Right ventricle myocardium inferior (tissue), 1 donor: ENCODE measurements at places on chromosomes 11 and 22.

GRCh38 chr22:23047742-23048141 lies 22.6 kb upstream of the GNAZ start:
- peak; percentile 8 for DNase-seq

DNA sequence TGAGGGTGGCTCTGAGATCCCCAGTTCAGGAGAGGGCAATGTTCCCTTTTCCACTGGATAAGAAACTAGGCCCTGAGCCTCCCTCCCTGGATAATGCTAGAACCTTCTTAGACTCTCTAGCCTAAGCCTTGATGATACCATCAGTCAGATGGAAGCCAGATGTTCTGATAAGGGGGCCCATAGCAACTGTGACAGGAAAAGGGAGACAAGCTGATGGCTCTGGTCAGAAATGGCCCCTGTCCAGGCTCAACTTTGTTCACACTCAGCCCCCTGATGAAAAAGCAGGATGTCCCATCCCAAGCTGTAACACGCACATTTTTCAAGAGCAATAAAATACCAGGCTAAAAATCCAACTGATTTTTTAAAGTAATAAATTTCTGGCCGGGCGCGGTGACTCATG lies 7.2 kb upstream of the OAF start:
- DNase-seq: no peak

DNA sequence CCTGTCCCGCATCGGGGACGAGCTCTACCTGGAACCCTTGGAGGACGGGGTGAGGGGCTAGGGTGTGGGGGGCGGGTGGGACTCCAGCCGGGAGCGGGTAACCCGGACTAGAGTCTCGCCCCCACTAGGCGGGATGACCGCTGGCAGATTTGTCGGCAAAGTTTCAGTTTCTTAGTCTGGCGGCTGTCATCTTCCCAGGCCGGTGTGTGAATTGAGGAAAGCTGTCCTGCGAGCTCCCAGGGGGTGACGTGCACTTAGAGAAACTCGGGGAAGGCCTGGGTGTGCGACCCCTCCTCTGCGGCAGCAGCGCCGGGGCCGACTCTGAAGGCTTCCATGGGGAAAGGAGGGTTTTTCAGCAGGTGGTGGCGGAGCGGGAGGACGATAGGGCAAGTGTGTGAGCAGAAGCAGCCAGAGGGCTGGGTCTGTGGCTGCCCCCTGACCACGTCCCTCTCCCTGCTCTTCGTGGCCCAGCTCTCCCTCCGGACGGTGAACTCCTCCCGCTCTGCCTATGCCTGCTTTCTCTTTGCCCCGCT lies 463 bp downstream of the RAD9A start:
- no peak for DNase-seq

DNA sequence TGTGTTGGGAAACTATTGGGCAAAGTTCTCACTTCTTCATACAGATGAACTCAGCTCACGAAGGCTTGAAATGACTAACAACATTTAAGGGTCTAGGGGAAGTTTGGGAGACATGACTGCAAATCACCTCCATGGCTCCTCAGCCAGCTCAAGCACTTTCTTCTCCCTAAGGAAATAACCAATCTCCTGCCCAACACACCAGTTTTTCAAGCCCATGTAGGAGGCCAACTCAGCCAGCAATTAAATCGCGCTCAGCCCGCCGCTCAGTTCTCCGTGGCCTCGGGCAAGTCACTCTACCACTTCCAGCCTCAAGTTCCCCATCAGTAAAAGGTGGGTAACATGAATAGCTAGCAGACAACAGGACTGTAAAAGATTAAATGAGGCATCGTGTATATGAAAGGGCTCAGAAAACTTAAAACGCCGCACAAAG lies 796 bp downstream of the POLDIP3 start:
- no peak for DNase-seq

DNA sequence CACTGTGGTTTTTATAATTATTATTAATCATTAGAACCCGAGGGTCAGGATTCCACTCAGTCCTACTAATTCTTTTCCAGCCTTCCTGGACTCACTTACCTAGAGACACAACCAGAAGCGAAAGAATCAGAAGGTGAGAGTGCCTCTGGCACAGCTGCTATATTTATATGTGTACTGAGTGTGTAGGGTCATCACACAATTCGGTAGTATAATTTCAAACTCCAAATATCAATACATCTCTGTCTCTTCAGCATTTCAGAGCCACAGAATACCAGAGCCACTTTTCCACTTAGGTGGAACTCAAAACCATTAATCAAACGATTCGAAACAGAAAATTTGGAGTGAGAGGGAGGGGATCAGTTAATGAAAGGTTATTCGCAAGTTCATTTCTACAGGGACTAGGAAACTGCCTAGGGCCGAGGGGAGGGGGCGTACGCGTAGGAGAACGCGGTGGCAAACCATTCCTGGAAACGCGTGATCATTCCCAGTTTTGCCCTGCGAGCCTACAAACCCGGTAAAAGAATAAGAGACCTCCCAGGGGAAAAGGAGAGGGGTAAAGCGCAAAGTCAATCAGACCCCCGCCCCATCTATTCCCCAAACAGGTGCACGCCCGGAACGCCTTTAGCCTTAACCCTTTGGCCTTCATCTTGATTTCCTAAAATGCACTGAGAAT lies 5.4 kb downstream of the BSX start:
- DNase-seq: no peak

GRCh38 chr11:130178441-130179339 lies 19.1 kb downstream of the ST14 start:
- DNase-seq: no peak

- DNase-seq: no peak
These were observed 35.4 kb downstream of the MICAL3 start for GRCh38 chr22:17988800-17989513.

DNA sequence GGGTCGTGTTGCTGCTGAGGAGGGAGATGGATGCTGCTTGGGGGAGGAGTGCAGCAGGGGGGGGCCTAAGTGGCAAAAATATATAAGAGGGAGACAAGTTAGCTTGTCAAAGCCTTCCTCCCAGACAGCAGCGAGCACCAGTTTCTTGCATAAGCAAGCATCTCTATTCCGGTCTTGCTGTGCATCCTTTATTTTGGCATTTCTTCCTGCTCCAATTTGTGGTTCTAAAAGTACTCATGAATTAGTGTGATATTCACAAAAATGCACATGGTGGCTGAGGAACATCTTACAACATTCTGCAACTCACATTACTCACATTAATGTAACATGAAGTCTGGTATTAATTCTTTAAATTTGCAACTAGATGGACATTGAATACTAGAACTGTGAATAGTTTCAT lies 32.1 kb downstream of the GDPD5 start:
- no peak for DNase-seq

- DNase-seq: no peak
These were observed 1.4 kb downstream of the TRPC6 start for GRCh38 chr11:101582236-101582988.

- DNase-seq: no peak
These were observed 21.9 kb downstream of the PC start for GRCh38 chr11:66936311-66936711.

DNA sequence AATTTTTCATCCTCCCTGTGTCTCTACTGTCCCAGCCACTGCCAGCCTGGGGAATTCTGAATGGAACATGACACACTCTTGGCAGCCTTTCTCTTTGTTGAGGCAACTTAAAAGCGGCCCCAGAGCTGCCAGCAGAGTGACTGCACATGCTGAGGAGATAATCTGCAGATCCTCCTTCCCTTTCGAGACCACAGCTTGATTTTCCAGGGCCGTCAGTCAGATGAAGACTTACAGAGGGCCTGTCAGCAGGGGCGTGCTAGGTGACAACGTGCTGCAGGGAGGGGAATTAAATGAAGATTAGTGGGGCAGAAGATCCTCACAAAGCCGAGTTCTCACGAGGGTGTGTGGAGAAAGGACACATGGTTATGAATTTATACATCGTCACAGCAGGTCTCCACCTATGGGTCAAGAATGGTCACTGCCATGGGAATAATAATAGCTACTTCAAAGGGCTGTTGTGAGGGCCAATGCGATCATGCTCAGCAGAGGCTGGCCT lies 193.5 kb upstream of the PITPNB start:
- DNase-seq: peak; percentile 75

DNA sequence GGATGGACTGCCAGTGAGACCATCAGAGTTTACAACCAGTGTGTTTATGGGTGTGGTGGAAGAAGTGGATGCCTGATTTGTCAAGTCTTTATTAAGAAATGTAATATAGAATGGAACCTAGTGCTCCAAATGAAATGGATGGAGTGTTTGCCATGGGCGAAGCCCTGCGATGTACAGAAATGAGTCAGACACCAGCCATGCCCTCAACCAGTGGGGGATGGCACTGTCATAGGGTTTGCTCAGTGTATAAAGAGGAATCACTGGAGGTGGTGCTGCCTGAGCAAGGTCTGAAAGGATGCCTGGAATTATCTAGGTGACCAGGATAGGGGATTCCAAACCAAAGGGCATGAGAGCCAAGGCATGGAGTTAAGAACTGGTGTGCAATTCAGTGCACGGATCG lies 120.9 kb upstream of the MTNR1B start:
- DNase-seq: no peak

DNA sequence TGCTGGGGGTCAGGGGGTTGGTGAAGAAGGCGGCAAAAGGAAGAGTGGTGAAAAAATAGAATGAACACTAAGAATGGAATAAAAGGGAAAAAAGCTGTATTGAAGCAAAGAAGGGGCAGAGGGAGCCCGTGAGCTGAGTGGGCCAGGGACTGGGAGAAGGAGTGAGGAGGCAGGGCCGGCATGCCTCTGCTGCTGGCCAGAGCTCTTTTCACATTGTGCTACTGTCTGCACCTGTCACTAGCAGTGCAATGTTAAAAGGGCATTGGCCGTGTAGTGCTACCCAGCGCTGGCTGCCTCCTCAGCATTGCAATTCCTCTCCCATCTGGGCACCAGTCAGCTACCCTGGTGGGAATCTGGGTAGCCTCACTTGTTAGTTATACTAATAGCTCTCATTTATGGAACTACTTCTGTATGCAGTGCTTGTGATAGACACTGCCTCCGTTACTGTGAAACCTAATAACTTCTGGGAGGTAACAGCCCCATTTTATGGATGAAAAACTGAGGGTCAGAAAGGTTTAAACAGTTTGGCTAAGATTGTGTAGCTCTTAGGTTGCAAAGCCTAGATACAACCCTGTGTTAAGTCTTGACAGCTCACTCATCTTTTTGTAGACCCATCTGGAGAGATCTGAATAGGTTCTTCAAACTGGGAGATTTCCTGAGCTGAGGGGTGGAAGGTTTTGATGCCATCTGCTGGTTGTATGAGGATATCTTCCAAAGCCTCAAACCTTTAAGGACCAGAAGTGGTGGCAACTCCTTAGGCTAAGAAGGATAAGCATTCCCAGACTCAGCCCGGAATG lies 8.5 kb downstream of the YPEL4 start:
- DNase-seq: no peak

- DNase-seq: peak; percentile 60
These were observed 43.0 kb upstream of the KCNQ1OT1 start for GRCh38 chr11:2742611-2743426.

GRCh38 chr11:123194337-123195187 lies 486 bp downstream of the CLMP start:
- DNase-seq: peak; percentile 75

GRCh38 chr22:39567135-39567946 lies 3.2 kb upstream of the CACNA1I start:
- DNase-seq: no peak

- no peak for DNase-seq
These were observed 75.7 kb downstream of the CYB5R2 start for GRCh38 chr11:7597620-7598019.

DNA sequence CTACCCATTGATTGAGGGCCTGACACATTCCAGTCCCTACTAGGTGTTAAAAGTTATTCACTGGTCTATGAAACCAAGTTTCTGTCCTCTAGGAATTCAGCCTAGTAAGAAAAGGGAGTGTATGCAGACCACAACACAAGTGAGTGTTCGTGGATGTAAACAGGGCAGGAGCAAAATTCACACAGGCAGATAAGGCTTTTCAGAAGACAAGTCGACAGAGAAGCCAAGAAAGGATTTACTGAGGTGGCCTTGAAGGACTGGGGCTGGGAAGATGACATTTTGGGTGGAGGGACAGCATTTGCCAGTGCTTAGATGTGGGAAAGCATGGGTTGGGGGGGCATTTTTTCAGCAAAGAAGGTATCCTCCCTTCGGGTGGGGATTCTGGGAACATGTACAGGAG lies 76.2 kb downstream of the TSPAN18 start:
- no peak for DNase-seq

GRCh38 chr11:75625991-75626888 lies 42.6 kb downstream of the MAP6 start:
- no peak for DNase-seq

DNA sequence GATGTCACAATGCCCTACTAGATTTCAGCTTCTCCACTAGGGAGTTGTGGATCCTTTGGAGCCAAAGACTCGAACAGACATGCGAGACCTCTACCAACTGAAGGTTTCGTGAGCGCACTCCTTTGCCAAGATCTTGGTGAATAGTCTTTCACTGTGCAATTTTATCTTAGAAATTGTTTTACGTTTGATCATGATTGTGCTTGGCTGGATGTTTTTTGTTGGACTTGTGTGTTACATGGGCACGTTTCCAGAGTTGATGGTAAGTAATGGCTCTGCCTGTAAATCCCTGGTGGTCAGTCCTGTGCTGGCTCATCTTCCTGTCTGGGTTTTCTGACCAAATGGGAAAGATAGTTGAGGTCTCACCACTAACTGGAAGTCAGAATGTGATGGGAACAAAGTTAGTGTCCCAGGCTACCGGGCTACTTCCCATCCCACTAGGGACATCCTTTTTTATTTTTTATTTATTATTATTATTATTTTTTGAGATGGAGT lies at the start of gene MISFA:
TSS of gene MISFA (plus strand) at position 51 of the 492 bp plus-strand sequence. CDS start at position 191, 140 bp downstream.
- no peak for DNase-seq

- no peak for DNase-seq
These were observed 3.3 kb upstream of the ABCG4 start for GRCh38 chr11:119145551-119145950.

DNA sequence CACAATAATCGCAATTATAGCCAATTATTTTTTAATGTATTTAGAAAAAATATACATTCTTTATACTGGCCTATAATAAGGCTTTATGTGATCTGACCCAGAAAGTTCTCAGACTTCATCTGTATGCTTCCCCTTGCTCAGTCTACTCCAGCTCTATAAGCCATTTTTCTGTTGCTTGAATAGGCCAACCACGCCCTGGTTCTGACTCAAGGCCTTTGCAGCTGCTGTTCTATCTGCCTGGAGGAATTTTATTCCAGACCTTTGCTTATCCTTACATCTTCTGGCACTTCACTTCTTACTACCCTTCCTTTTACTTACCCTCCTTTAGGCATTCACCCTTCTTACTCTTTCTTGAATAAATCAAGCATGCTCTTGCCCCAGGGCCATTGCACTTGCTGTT lies 54.9 kb upstream of the PDE3B start:
- no peak for DNase-seq

GRCh38 chr11:123357990-123358827 lies 71.9 kb upstream of the GRAMD1B start:
- peak; percentile 65 for DNase-seq

GRCh38 chr22:24053481-24054226 lies 42.5 kb downstream of the CABIN1 start:
- no peak for DNase-seq

- peak; percentile 89 for DNase-seq
These were observed 5.2 kb upstream of the RAB3IL1 start for GRCh38 chr11:61922539-61922938.

DNA sequence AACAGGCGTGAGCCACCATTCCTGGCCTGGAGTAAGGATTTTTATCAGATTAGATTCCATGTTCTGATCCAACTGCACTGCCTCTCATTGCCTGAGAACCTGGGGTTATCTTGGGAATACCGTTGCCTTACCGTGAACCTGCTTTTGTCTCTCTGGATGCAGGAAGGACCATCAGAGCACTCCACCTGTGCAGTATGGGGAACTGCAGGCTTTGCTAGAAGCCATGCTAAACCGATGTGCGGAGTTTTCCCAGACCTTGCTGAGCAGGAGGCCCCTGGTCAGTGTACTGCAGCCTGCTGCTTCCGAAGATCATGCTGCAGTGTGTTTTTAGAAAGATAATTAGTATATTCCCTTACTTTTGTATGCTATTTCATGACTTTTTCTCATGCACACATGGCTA lies 43.6 kb downstream of the MEI1 start:
- DNase-seq: no peak
